ENCODE measurements at places on chromosomes 6 and 20. TPM values are rescaled to one million over a fixed set of nuclear protein-coding genes. Genes with fewer than 3 reads are reported as not detected.

The SRMS gene
- 0.09 TPM for polyA plus RNA-seq

- H3K27ac ChIP-seq, result no peak overlapping the region
- H3K36me3 ChIP-seq, result no peaks in the 10 kb centered on the region
- no peaks in the 10 kb centered on the region for H3K4me1 ChIP-seq
- H3K27me3 ChIP-seq, result no peaks in the 10 kb centered on the region
- no peak for DNase-seq
These were observed 72.1 kb downstream of the KHDC1L start for GRCh38 chr6:73152966-73153757.

GRCh38 chr20:38260378-38261053 is at the start of gene KIAA1755:
Gene KIAA1755, minus strand, starts transcription at chr20:38260735. Its CDS starts 235 bp downstream, at chr20:38260500.
- H3K27ac ChIP-seq, result no peak within 1 kb of the TSS
- H3K4me1 ChIP-seq, result peaks cover 19% of the 10 kb centered on the region
- DNase-seq, result peak; percentile 37
- peaks cover 5% of the 10 kb centered on the region for H3K27me3 ChIP-seq
- peak within 1 kb of the TSS; percentile 6 for H3K4me3 ChIP-seq

DNA sequence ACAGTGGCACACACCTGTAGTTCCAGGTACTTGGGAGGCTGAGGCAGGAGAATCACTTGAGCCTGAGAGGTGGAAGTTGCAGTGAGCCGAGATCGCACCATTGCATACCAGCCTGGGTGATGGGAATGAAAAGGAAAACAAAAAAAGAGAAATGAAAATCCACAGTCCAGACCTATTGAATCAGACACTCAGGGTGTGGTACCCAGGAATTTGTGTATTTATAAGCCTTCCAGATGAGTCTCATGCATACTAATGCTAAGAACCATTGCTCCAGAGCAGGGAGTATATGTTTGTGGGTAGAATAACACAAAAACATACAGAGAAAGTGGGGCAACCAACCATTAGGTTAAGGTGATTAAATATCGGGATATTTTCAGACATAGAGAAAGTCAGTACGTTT is 36.1 kb upstream of the PLCB4 start:
- H3K4me3 ChIP-seq, result no peak overlapping the region
- no peaks in the 10 kb centered on the region for H3K36me3 ChIP-seq
- H3K27ac ChIP-seq, result no peak overlapping the region
- H3K27me3 ChIP-seq, result no peaks in the 10 kb centered on the region
- DNase-seq, result no peak

DNA sequence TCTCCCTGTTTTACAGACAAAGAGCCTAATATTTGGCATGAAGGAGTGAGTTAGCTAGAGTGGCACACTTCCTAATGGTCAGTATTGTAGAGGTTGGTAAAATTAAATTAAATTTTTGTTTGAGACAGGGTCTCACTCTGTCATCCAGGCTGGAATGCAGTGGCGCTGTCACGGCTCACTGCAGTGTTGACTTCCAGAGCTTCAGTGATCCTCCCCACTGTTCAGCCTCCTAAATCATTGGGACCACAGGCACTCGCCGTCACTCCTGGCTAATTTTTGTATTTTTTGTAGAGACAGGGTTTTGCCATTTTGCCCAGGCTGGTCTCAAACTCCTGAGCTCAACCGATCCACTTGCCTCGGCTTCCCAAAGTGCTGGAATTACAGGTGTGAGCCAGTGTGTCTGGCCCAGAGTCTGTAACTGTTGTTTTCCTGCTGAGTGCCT is 70.9 kb downstream of the SCAND1 start:
- H3K27me3 ChIP-seq, result no peaks in the 10 kb centered on the region
- H3K36me3 ChIP-seq, result no peaks in the 10 kb centered on the region
- H3K4me1 ChIP-seq, result no peaks in the 10 kb centered on the region
- H3K4me3 ChIP-seq, result no peak overlapping the region
- DNase-seq, result no peak

The ERVFRD-1 gene
- polyA plus RNA-seq, result not detected

DNA sequence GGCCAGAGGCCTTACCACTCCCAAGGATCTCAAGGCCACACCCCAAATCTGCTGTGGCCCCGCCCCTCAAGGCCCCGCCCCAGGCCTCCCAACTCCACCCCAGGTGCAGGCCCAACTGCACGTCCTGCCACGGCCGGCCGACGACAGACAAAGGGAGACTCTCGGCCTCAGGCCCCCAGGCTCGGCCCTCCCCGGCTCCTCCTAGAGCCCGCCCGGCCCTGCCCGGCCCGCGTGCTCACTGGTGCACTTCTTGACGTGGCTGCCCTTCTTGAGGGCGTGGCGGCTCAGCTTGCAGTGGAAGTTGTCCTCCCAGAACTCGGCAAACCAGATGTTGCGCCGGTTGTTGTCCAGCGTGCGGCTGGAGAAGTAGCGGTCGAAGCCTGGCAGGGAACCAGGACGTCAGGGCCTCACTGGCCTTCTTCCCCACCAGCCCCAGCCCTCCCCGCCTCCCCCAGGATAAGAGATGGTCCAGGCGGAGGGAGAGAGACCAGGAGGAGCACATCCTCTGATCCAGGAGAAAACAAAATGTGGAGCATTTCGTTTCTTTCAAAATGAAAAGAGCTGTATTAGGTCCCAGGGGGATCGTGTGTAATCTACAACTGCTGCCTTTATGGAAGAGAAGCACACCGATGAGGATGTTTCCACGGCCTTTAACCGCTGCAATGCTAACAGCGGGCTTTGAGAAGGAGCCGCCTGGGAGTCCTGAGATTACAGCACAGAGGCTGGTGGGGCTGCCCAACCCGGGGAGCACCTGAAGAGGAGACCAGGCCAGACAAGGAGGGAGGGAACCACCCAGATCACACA is 89.4 kb downstream of the GRM4 start:
- no peak for DNase-seq
- H3K36me3 ChIP-seq, result no peaks in the 10 kb centered on the region
- H3K4me3 ChIP-seq, result no peak overlapping the region
- H3K4me1 ChIP-seq, result no peaks in the 10 kb centered on the region
- H3K27me3 ChIP-seq, result peaks cover 16% of the 10 kb centered on the region

GRCh38 chr20:24027229-24027628 is 38.6 kb upstream of the GGTLC1 start:
- H3K36me3 ChIP-seq, result no peaks in the 10 kb centered on the region
- no peak overlapping the region for H3K4me3 ChIP-seq
- no peaks in the 10 kb centered on the region for H3K4me1 ChIP-seq
- no peaks in the 10 kb centered on the region for H3K27me3 ChIP-seq

DNA sequence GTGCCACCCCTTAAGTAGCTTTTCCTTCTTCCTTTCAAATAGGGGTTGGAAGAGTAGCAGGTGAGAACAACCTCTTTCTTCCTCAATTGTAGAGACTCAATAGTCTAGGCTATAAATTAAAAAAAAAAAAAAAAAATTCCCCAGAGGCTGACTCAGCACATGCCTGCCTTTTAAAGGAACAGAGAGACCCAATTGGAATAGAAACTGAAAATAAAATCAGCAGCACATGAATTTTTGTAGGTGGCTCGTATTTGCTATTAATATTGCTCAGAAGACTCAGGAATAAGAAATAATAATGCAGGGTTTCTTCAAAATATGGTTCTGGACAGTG is 19.3 kb downstream of the TOP1 start:
- no peak overlapping the region for H3K27ac ChIP-seq
- no peak overlapping the region for H3K4me3 ChIP-seq
- no peaks in the 10 kb centered on the region for H3K36me3 ChIP-seq
- no peak for DNase-seq

DNA sequence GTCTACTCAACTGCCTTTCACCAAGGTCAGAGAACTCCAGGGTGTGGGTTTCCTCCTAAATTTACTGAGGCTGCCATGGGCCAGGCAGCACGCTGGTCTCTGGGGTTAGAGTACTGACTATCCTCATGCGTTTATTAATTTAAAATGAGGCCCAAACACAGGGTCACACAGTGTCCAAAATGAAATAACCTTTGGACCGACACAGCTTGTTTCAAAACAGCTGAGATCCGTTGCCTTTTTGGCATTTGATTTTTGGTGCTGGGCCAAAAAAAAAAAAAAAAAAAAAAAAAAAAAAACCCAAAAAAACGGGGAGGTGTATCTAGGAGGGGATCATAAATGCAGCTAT is 14.6 kb upstream of the TOX2 start:
- H3K4me3 ChIP-seq, result no peak overlapping the region
- H3K27ac ChIP-seq, result no peak overlapping the region
- peaks cover 31% of the 10 kb centered on the region for H3K27me3 ChIP-seq
- H3K36me3 ChIP-seq, result no peaks in the 10 kb centered on the region
- DNase-seq, result no peak
- peaks cover 17% of the 10 kb centered on the region for H3K4me1 ChIP-seq

DNA sequence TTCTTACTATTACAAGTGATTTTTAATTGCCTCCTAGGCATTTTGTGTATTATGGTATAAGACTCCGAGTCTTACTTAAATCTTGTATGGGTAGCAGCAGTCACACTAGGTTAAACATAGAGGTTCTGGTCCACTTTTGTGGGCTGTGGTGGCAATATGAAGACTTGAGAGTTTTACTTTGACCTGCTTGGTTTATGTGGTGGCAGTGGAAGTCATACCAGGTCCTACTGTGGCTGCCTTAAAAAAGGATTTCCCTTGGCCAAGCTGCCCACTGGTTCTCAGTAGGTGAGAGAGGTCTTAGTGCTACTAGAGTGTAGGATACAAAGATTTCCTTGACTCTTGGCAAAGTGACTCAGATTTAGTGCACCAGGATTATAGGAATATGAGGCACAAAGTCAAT is 44.2 kb upstream of the NKAIN2 start:
- no peak overlapping the region for H3K27ac ChIP-seq
- no peaks in the 10 kb centered on the region for H3K36me3 ChIP-seq
- DNase-seq, result no peak

GRCh38 chr20:47493175-47493962 is 8.3 kb upstream of the NCOA3 start:
- no peaks in the 10 kb centered on the region for H3K27me3 ChIP-seq
- peak; percentile 93 for DNase-seq
- H3K4me3 ChIP-seq, result peak overlapping the region; percentile 6
- peaks cover 44% of the 10 kb centered on the region for H3K4me1 ChIP-seq
- no peaks in the 10 kb centered on the region for H3K36me3 ChIP-seq
- H3K27ac ChIP-seq, result peak overlapping the region; percentile 66

DNA sequence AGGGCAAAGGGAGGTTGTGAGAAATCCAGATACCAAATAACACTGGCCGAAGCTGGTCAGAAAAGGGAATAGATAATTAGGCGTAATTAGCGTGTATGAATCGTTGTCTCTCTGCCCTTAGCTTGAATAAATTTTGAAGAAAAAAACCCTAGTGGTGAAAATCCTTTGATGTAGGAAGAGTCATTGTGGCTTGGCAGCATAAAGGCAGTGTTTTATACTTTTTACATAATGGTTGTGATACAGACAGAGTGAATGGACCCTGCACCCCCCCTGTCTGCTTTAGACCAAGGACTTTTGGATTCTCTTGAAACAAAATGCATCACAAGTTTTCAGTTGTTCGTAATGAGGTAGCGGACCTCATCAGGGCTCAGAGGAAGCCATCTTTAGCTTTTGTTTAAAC is 126.5 kb downstream of the AFG1L start:
- no peak for DNase-seq
- no peaks in the 10 kb centered on the region for H3K4me1 ChIP-seq
- H3K27ac ChIP-seq, result no peak overlapping the region

- no peaks in the 10 kb centered on the region for H3K36me3 ChIP-seq
- no peak overlapping the region for H3K4me3 ChIP-seq
- H3K4me1 ChIP-seq, result peaks cover 70% of the 10 kb centered on the region
- no peak overlapping the region for H3K27ac ChIP-seq
- H3K27me3 ChIP-seq, result no peaks in the 10 kb centered on the region
These were observed 812 bp downstream of the MYMX start for GRCh38 chr6:44217332-44218143.

The SLC35D3 gene
- not detected for polyA plus RNA-seq

DNA sequence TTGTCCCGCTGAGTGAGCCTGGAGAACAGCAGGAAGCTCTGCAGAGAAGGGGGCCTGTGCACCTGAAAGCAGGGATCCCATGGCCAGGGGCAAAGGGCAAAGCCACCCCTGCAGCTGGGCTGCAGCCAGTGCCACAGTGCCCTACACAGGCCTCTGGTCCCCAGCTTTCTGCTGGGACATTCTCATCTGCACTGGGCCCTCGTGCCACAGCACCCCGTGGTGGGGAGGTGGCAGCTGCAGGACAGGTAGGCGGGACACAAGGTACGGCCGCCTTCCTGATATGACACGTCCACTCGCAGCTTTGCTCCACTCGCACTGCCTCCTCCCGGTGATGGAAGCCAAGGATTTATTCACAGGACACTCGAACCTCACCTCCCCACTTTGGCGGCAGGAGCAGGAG is 27.2 kb downstream of the INSM1 start:
- H3K4me3 ChIP-seq, result no peak overlapping the region
- H3K27ac ChIP-seq, result no peak overlapping the region
- H3K4me1 ChIP-seq, result peaks cover 9% of the 10 kb centered on the region
- H3K27me3 ChIP-seq, result no peaks in the 10 kb centered on the region
- no peak for DNase-seq

GRCh38 chr6:148416330-148416965 is 73.8 kb downstream of the SASH1 start:
- no peaks in the 10 kb centered on the region for H3K36me3 ChIP-seq
- H3K4me3 ChIP-seq, result no peak overlapping the region
- H3K27ac ChIP-seq, result no peak overlapping the region
- H3K27me3 ChIP-seq, result no peaks in the 10 kb centered on the region
- no peak for DNase-seq

The NHLRC1 gene
- not detected for polyA plus RNA-seq

The TRERF1 gene
- not detected for polyA plus RNA-seq

The PRDM1 gene
- polyA plus RNA-seq, result 0.13 TPM

The MTFR2 gene
- 6.7 TPM for polyA plus RNA-seq

DNA sequence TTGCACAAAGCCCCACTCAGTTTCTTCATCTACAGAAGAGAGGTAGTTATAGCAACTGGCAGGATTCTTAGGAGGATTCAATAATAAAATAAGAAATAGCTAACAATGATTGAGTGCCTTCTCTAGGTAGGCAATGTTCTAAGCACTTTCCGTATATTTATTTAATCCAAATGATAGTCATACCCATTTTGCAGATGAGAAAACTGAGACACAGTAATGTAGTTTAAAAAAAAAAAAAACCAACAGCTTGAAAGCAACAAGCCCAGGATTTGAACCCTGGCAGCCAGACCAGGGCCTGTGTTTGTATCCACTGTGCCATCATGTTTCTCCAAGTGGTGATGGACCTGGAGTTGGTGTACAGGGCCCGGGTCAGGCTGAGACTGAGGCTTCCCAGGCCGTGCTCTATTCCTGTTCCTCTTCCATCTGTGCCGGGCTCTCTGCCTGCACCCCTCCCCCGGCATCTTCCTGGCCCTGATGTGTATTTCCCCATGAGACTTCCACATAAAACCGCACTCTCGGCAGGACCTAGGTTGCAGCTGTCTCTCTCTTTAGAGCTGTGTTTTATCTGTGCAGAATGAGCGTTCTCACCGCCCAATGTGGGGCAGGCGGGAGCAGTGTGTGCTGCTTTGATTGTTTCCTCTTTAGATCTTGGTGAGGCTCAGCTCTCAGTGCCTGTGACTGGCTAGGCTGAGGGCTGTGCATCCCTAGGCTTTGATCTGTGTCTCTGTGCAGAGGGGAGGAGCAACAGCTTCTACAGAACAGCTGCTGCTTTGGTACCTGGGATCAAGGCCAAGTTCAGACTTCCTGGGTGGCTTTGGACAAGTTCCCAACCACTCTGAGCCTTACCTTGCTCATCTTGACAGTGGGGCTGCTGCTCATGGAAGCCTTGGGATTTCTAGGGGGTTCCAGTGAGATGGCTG is 49.5 kb downstream of the TOX2 start:
- no peak overlapping the region for H3K27ac ChIP-seq
- peaks cover 19% of the 10 kb centered on the region for H3K4me1 ChIP-seq
- peaks cover 5% of the 10 kb centered on the region for H3K27me3 ChIP-seq

The NRN1 gene
- 0.04 TPM for polyA plus RNA-seq

- H3K4me1 ChIP-seq, result no peaks in the 10 kb centered on the region
- peaks cover 6% of the 10 kb centered on the region for H3K27me3 ChIP-seq
- H3K36me3 ChIP-seq, result no peaks in the 10 kb centered on the region
- H3K27ac ChIP-seq, result no peak overlapping the region
These were observed 107.7 kb upstream of the PRND start for GRCh38 chr20:4613718-4614620.

The FBXO5 gene
- 9.5 TPM for polyA plus RNA-seq
